ENCODE measurements at places on chromosomes 3 and 15.

- no peak for DNase-seq
Observed at GRCh38 chr15:88949734-88950400, 36.7 kb upstream of the MFGE8 start.

DNA sequence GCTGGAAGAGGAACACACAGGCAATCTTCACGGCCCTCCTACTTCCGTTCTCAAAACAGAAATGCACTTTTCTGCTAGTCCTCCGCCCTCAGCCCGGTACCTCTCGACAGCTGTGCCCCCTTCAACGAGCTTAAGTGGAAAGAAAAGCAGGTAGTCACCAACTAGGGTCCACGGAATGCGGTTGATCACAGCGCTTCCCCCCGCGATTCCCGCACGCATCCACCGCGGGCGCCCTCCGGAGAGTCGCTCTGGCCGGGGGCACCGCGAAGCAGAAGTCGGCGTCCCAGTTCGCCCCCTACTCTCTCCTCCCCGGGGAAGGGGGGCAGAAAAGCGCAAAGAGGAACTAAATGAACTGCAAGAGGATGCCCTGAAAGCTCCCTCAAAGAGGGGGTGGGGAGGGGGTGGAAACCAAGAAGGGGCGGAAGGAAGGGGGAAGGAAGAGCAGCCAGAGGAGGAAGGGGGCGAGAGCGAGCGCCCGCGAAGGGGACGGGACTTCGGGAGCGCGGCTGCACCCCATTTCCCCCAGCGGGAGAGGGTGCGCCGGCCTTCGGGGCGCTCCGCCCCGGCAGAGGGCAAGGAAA is 738 bp downstream of the ACAP2 start:
- DNase-seq = no peak

DNA sequence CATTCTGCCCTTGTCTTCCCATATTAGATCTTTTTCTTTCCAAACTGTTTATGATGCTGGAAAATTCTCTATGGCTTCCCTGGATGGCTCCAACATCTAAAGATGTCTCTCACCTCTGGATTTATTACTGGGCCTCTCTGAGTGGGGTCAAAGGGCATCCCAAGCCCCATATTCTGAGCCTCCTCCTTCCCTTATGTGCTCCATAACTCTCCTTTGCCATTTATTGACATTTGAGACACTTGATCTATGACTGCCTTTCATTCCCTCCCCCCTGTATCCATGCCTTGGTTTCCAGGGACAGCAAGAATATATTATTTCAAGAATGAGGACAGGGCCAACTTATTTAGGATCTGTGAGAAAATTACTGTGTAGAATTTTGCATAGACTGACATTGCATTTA is 369.3 kb upstream of the ONECUT1 start:
- no peak for DNase-seq

DNA sequence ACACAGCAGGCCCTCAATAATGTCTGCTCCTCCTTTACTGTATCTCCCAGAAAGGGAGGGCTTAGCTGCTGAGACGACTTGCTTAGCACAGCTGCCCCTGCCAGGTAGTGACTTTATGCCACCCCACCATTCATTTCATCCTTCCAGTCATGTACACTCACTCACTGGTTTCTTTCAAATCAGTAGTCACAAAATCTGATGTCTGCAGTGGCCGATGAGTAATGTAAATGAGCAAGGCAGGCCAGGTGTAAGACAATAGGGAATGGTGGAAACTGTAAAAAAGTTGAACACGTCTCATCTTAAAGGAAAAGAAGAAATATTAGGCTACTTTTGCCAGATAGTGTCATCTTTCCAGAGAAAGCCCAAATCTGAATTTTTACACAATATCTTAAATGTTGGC is 207.6 kb upstream of the PRICKLE2 start:
- no peak for DNase-seq

DNA sequence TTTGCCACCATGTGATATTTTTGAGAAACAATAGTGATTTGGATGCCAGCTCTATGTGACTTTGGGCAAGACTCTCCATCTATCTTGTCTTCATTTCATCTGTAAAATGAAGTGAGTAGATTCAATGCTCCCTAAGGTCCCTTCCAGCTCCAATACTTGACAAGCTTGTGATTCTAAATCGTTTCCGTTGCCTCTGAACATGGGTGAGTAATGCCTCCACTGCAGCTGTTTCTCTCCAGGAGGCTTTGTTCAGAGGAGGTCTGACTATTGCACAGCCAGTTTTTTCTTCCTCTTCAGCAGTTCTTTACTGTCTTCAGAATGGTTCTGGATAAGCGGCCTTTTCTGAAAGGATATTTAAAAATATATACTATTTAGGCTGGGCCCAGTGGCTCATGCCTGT is 14.8 kb upstream of the TMOD3 start:
- DNase-seq = no peak

DNA sequence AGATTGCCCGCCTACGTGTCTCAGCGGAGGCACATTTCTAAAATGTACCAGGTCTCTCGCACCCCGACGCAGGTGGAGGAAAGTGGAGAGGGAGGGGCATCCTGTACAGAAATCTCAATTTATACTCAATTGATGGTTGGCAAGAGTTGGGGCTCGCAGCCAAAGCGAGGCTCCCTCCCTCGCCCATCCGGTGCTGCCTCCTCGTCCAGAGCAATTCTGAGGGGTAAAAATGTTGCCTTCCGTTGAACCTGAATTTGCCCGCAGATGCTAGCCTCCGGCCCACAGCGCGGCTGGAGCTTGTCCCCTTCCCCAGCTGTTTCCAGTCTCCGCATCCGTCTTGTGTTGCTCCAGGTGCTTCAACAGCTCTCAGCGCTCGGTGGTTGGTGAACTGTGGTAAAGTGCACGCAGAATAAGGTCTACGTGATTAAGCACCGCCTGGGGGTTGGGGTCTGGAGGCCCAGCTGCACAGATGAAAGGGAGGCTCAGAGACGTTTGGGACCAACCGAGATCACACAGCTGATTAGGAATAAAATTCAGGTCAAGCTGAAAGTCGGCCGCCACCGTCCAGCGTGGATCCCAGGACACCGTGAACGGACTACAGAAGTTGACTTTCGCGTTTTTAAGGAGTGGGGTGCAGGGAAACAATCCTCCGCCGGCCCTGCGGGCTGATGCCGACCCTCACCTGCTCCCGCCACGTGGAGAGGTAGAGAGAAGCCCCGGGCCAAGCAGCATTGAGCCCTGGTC is 846 bp upstream of the POLG start:
- no peak for DNase-seq

DNA sequence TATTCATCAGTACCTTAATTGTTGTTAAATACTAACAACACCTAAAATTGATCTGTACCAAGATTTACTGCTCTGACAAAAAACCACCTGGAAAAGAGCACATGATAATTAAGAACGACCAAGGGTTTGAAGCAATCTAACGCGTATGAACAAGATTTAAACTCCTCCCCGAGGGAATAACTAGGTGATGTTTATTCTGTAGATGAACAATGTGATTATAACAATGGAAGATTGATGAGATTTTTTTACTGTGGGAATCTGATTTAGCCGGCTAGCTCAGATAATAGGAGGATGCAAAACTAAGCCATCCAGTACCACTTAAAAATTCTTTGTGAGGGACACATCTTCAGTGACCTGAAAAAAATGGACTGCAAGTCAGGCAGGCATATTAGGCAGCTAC is 222.1 kb downstream of the FHIT start:
- DNase-seq = no peak

DNA sequence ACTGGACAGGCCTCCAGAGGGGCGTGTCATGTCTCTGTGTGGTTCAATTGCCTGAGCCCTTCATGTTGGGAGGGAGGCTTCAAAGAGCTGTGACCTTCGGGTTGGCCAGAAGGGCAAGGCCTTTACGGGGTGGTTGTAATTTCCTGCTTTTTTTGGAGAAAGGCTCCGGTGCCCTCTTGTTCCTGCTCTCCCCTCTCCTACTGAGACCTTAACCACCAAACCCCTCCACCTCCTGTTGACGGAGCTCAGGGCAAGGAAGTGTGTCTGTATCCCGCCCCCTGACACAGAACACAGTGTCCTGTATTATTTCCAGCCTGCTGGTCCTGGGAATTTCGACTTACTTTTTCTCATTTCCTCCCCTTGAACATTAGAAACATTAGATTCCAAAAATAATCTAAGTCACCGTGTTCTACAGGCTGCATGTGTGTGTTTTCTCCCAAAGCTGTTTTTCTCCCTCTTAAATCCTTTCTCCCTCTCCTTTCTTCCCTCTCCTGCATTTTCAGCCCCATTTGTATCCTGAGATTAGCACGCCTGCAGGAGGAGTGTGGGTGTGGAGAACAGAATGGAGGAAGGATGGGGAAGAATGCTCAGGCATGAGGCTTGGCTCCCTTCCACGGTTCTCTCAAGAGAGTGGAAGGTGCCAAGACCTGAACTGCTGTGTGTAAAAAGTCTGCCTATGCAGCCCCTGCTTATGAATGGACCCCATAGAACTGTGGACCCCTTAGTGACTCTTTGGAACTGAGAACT is 285.4 kb upstream of the ROPN1 start:
- no peak for DNase-seq

- DNase-seq = no peak
Observed at GRCh38 chr3:165553371-165553770, 283.9 kb downstream of the BCHE start.

GRCh38 chr3:52894756-52895155 is 2.6 kb downstream of the STIMATE start:
- DNase-seq = no peak

DNA sequence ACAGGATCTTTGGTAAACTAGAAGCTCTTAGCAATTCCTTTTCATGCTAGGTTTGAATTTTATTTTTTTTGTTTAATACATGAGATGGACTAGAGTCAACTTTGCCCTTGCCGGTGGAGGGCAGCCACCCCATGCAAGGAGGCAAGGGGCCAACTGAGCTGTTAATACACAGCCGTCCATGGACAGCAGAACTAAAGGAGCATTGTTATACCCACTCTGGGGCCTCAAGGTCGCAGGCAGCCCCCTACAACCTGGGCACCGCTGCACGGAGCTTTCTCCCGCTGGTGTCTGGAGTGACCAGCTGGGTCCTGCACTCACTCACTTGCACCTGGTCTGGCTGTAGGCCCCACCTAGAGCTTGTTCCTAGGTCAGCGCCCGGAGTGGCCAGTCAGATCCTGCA is 47.9 kb upstream of the ACKR4 start:
- no peak for DNase-seq

- DNase-seq = no peak
Observed at GRCh38 chr3:51539291-51539941, 897 bp downstream of the RAD54L2 start.
